Epithelial cell of alveolus of lung (primary cell): ENCODE measurements at places on chromosomes 3 and 15. TPM values are rescaled to one million over a fixed set of nuclear protein-coding genes. Genes with fewer than 3 reads are reported as not detected.

CCDC39 gene
- not detected in 2 replicates for total RNA-seq

P2RY13 gene
- total RNA-seq: not detected in 2 replicates

SKIC8 gene
- 42.1 and 53.5 TPM in 2 replicates for total RNA-seq

VIPR1 gene
- total RNA-seq: 0.13 and 1.2 TPM in 2 replicates

CA12 gene
- total RNA-seq: 10.3 and 10.5 TPM in 2 replicates

SCN11A gene
- total RNA-seq: under 0.01 TPM in 2 replicates

MBNL1 gene
- total RNA-seq: 94.0 and 132 TPM in 2 replicates

BTLA gene
- total RNA-seq: 0.26 TPM in 1 of 2 replicates, not detected in the other

PCOLCE2 gene
- total RNA-seq: 1.6 and 2.6 TPM in 2 replicates

DISP2 gene
- 0.08 and 0.13 TPM in 2 replicates for total RNA-seq

LRRC31 gene
- total RNA-seq: not detected in 2 replicates

FBN1 gene
- 130 and 283 TPM in 2 replicates for total RNA-seq

FHIT gene
- 1.3 and 9.4 TPM in 2 replicates for total RNA-seq

IQGAP1 gene
- total RNA-seq: 83.2 and 138 TPM in 2 replicates

PLCD1 gene
- 18.5 and 26.7 TPM in 2 replicates for total RNA-seq

FBXO40 gene
- total RNA-seq: not detected in 2 replicates

OXTR gene
- total RNA-seq: 0.72 and 4.3 TPM in 2 replicates

TMCO5A gene
- not detected in 2 replicates for total RNA-seq

CLDN11 gene
- total RNA-seq: 24.8 and 386 TPM in 2 replicates

P2RY1 gene
- 1.4 and 8.8 TPM in 2 replicates for total RNA-seq

WNT5A gene
- 127 and 304 TPM in 2 replicates for total RNA-seq

SENP7 gene
- 4.9 and 7.5 TPM in 2 replicates for total RNA-seq

CDHR4 gene
- 0.16 TPM in 1 of 2 replicates, not detected in the other for total RNA-seq

SOX2 gene
- under 0.01 TPM in 1 of 2 replicates, not detected in the other for total RNA-seq

CCR3 gene
- total RNA-seq: not detected in 2 replicates

ZNF774 gene
- total RNA-seq: 0.16 and 0.91 TPM in 2 replicates

GPX1 gene
- 337 and 610 TPM in 2 replicates for total RNA-seq

ARHGAP31 gene
- total RNA-seq: 3.0 and 15.0 TPM in 2 replicates
